Left ventricle myocardium inferior (tissue), 1 donor: ENCODE measurements at places on chromosomes 4 and X. TPM values are rescaled to one million over a fixed set of nuclear protein-coding genes. Genes with fewer than 3 reads are reported as not detected.
A peak's percentile ranks its signal among the peaks of the same experiment; 100 is the strongest.

GRCh38 chrX:19462231-19462630 lies 53.1 kb downstream of the MAP3K15 start:
- DNase-seq = no peak

GRCh38 chr4:55545641-55546505 lies 836 bp downstream of the CLOCK start:
- peak; percentile 84 for DNase-seq

- DNase-seq = no peak
These were observed 353 bp upstream of the SMIM10 start for GRCh38 chrX:134990475-134990800.

- DNase-seq = no peak
These were observed 132.5 kb downstream of the PLS3 start for GRCh38 chrX:115693476-115693875.

GRCh38 chr4:124631760-124632159 lies 80.8 kb downstream of the ANKRD50 start:
- DNase-seq = no peak

- DNase-seq = no peak
These were observed 1047.7 kb downstream of the STIM2 start for GRCh38 chr4:27908356-27908755.

- DNase-seq = no peak
These were observed 3.6 kb downstream of the GEMIN8 start for GRCh38 chrX:14026121-14026520.

- no peak for DNase-seq
These were observed 84.3 kb downstream of the NBDY start for GRCh38 chrX:56813318-56813837.

TAF7L gene
- total RNA-seq = 0.08 TPM

TMPRSS11B gene
- total RNA-seq = not detected

TRMT44 gene
- total RNA-seq = 9.2 TPM

GAGE1 gene
- total RNA-seq = not detected

REELD1 gene
- not detected for total RNA-seq

ACE2 gene
- 14.0 TPM for total RNA-seq

INTU gene
- total RNA-seq = 5.2 TPM
